Hepatocyte (in vitro differentiated cells): ENCODE measurements at places on chromosomes 11 and 22. TPM values are rescaled to one million over a fixed set of nuclear protein-coding genes. Genes with fewer than 3 reads are reported as not detected.

GRCh38 chr22:44085743-44086270 is 61.7 kb downstream of the PARVB start:
- H3K4me1 ChIP-seq: no peaks in the 10 kb centered on the region
- peak overlapping the region; percentile 33 for H3K27ac ChIP-seq
- DNase-seq: peak; percentile 65
- H3K4me3 ChIP-seq: no peak overlapping the region
- H3K36me3 ChIP-seq: peaks cover 3% of the 10 kb centered on the region
- no peaks in the 10 kb centered on the region for H3K27me3 ChIP-seq

LRRC10B gene
- 0.20 and 0.43 TPM in 2 replicates for total RNA-seq

DNA sequence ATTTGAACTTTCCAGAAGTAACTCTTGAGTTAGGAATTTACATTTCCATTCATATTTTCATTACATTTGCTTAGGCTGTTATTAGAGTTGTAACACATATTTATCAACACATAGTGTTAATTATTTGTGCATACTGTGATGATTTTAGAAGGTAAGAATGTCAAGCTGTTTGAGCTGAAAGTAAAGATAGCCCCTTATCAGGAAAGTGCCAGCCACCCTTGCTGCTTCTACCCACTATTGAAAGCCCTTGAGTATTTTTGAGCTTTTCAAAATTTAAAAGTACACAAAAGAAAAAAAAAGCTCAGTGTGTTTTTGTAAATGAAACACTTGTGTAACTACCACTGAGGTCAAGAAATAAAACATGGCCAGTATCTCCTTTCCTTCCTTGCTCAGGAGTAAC is 8.0 kb downstream of the APLP2 start:
- H3K36me3 ChIP-seq: no peaks in the 10 kb centered on the region
- peaks cover 8% of the 10 kb centered on the region for H3K4me1 ChIP-seq
- DNase-seq: no peak
- no peaks in the 10 kb centered on the region for H3K27me3 ChIP-seq
- no peak overlapping the region for H3K4me3 ChIP-seq

GGTLC3 gene
- total RNA-seq: not detected in 2 replicates

- no peaks in the 10 kb centered on the region for H3K36me3 ChIP-seq
- H3K4me3 ChIP-seq: no peak overlapping the region
- no peak for DNase-seq
- no peaks in the 10 kb centered on the region for H3K4me1 ChIP-seq
- no peaks in the 10 kb centered on the region for H3K27me3 ChIP-seq
- no peak overlapping the region for H3K27ac ChIP-seq
Measured at GRCh38 chr22:20053407-20054033, 26.5 kb upstream of the DGCR8 start.

- no peak overlapping the region for H3K4me3 ChIP-seq
- H3K4me1 ChIP-seq: peaks cover 53% of the 10 kb centered on the region
- DNase-seq: no peak
- peak overlapping the region; percentile 62 for H3K27ac ChIP-seq
- H3K27me3 ChIP-seq: no peaks in the 10 kb centered on the region
- H3K36me3 ChIP-seq: no peaks in the 10 kb centered on the region
Measured at GRCh38 chr11:19800714-19801519, 88.3 kb downstream of the NAV2 start.

NAALAD2 gene
- 29.8 and 30.9 TPM in 2 replicates for total RNA-seq

- H3K4me1 ChIP-seq: no peaks in the 10 kb centered on the region
- H3K4me3 ChIP-seq: no peak overlapping the region
- no peaks in the 10 kb centered on the region for H3K27me3 ChIP-seq
- H3K27ac ChIP-seq: no peak overlapping the region
Measured at GRCh38 chr11:60168306-60168705, 14.6 kb downstream of the MS4A6A start.

NLRP10 gene
- 1.1 TPM in 1 of 2 replicates, not detected in the other for total RNA-seq

CAPN5 gene
- 25.2 and 29.1 TPM in 2 replicates for total RNA-seq

SMIM38 gene
- total RNA-seq: 0.40 and 0.70 TPM in 2 replicates

DNA sequence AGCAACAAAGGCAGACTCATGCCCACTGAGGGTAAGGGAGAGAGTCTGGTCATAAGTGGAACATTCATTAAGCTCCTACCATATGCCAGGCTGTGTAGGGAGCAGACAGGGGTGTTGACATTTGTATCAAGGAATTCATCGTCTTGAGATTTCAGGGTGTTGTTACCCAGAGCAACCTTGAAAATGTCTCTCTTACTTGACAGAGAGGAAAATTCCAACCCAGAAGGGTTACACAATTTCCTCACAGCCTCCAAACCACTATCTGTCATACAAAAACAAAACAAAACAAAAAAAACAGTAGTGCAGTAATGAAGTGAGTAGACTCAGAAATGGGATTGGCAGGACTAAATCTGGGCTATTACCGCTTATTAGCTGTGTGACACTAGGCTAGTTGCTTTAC is 113.2 kb downstream of the MIAT start:
- no peak for DNase-seq
- H3K4me3 ChIP-seq: no peak overlapping the region
- H3K4me1 ChIP-seq: no peaks in the 10 kb centered on the region
- H3K36me3 ChIP-seq: no peaks in the 10 kb centered on the region
- no peaks in the 10 kb centered on the region for H3K27me3 ChIP-seq

GRCh38 chr11:93646399-93646798 is 15.1 kb upstream of the CEP295 start:
- no peak overlapping the region for H3K4me3 ChIP-seq
- H3K36me3 ChIP-seq: no peaks in the 10 kb centered on the region
- H3K27me3 ChIP-seq: no peaks in the 10 kb centered on the region

DNA sequence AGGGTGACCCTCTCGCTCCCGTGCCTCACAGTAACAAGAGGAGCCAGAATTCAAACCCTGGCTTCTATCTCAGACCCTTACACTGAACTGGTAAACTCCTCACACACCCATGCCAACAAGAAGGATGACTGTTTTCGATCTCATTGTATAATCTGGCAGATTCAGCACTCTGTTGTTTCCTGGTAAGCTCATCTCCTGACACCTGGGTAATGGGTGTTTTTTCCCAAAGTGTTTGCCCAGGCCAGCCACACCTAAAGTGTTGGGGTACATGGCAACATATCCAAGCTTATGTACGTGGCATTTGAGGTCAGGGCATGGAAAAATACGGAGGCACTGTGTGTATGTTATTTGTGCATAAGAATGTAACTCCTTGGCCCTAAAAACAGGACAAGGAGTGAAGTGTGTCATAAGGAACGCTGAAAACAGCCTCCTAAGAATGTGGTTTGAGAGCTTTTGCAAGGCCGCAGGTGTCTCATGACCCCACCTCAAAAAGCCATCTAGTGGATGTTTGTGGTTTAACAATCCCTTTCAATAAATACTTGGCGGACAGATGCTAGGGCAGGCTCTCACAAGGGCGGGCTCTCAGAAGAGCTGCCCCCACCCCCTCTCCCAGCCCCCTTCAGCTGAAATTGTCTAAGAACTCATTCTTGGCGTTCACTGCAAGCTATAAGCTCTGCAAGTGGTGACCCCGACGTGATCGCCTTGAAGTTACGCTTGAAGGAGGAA is at the start of gene MS4A15:
TSS of gene MS4A15 (plus strand) at position 561 of the 726 bp plus-strand sequence. CDS start 6,867 bp downstream, outside the sequence.
- H3K36me3 ChIP-seq: no peaks in the 10 kb centered on the region
- H3K4me3 ChIP-seq: no peak within 1 kb of the TSS
- no peak within 1 kb of the TSS for H3K27ac ChIP-seq
- no peaks in the 10 kb centered on the region for H3K27me3 ChIP-seq
- DNase-seq: peak; percentile 38

DNA sequence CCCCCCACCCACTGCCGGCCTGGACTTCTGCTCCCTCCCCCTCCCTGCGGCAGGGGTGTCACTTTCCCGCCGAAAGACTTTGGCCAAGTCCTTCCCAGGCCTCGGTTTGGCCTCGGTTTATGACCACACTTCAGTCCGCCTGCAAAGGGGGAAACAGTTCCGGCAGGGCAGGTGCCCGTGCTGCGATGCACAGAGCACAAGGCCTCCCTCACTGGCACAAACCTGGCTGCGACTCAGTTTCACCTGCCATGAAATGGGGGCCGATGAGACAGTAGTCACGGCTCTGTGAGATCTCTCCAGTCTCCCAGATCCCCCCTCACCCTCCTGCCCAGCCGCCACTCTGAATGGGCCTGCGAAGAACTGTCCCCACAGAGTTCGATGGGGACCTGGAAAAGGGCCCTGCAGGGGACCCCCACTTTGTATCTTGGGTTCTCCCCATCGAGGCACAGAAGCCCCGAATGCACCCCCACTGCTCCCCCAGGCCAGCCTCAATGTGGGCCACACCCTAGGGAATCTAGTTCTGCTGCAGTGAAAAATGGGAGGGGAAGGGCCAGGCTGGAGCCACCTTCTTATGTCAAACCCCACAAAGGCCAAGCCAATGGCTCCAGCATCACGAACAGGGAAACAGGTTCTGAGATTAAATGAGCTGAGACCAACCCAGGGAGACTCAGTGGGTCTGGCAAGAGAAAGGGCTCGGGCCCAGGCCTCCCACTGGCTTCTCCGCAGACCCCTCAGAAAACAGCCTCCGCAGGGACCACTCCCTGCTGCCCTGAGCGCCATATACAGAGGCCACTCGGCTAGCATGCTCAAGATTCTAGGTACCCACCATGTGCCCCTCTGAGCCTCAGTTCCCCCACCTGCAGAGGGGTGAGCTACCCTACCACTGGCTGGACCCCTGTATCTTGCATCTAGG is 29.0 kb downstream of the ARVCF start:
- no peaks in the 10 kb centered on the region for H3K27me3 ChIP-seq
- no peak overlapping the region for H3K4me3 ChIP-seq
- DNase-seq: no peak
- no peak overlapping the region for H3K27ac ChIP-seq
- H3K36me3 ChIP-seq: no peaks in the 10 kb centered on the region
- H3K4me1 ChIP-seq: peaks cover 12% of the 10 kb centered on the region

H19 gene
- total RNA-seq: 12.4 and 15.8 TPM in 2 replicates

GRCh38 chr11:34468209-34468841 is 29.6 kb downstream of the CAT start:
- H3K36me3 ChIP-seq: no peaks in the 10 kb centered on the region
- no peak overlapping the region for H3K27ac ChIP-seq
- H3K27me3 ChIP-seq: no peaks in the 10 kb centered on the region
- DNase-seq: peak; percentile 61

KIAA1671 gene
- 24.1 and 26.5 TPM in 2 replicates for total RNA-seq

GRCh38 chr11:95363164-95363563 is 132.2 kb upstream of the SESN3 start:
- no peaks in the 10 kb centered on the region for H3K36me3 ChIP-seq
- H3K27me3 ChIP-seq: no peaks in the 10 kb centered on the region
- no peak for DNase-seq
- no peak overlapping the region for H3K27ac ChIP-seq

DNA sequence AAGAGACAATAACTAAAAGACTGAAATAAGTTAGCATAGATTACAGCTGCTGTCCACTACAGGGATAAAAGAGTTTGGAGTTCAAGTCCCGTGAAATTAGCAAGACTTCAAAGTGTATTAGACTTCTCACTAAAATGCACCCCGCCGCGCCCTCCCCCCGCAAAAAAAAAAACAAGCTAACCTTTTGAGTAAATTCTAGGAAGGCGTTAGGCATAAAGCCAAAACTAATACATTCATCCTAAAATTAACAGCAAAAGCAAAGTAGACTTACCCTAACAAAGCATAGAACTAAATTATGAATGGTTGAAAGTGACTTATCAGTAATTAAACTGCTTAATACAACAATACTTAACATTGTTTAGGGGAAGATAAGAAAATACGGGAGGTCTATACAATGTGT is 581.0 kb upstream of the CHORDC1 start:
- no peak for DNase-seq
- H3K4me3 ChIP-seq: no peak overlapping the region
- H3K27me3 ChIP-seq: no peaks in the 10 kb centered on the region
- H3K36me3 ChIP-seq: no peaks in the 10 kb centered on the region
- no peaks in the 10 kb centered on the region for H3K4me1 ChIP-seq

DNA sequence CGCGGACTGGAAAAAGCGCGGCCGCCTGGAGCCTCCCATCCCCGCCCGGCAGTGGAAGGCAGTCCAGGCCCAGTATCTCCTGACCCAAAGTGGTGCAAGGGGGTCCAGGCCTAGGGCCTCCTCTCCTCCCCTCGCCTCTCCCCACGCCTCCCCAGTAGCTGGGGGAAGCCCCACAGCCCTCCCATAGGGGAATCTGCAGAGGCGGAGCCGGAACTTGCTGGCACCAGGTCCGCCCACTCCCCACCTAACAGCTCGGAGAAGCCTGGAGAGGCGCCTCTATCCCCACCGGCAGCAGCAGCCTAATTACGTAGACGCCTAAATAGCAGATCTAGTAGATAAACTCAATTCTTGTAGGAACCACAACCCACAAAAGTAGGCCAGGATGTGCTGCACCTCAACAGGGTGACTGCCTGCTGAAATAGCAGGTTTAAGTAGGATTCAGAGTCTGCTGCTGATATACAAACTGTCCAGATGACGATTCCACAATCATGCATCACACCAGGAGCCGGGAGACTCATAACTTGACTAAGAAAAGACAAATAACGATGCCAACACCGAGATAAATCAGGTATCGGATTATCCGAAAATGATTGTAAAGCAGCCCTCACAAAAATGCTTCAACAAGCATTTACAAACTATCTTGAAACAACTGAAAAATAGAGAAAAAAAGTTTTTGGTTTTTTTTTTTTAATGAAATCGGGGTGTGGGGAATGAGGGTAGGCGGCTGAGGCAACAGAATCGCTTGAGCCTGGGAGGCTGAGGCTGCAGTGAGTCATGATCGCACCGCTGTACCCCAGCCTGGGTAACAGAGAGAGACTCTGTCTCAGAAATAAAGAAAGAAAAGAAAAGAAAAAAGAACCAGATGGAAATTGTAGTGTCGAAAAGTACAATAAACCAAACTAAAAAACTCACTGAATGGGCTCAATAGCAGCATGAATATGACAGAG is 11.4 kb upstream of the BRD1 start:
- no peaks in the 10 kb centered on the region for H3K4me1 ChIP-seq
- H3K4me3 ChIP-seq: no peak overlapping the region
- H3K27me3 ChIP-seq: peaks cover 4% of the 10 kb centered on the region
- no peak overlapping the region for H3K27ac ChIP-seq
- no peaks in the 10 kb centered on the region for H3K36me3 ChIP-seq
- DNase-seq: no peak

- peak; percentile 49 for DNase-seq
- no peak overlapping the region for H3K4me3 ChIP-seq
- no peaks in the 10 kb centered on the region for H3K36me3 ChIP-seq
- peaks cover 48% of the 10 kb centered on the region for H3K27me3 ChIP-seq
Measured at GRCh38 chr22:25419247-25420113, 145.0 kb upstream of the GRK3 start.

GRCh38 chr11:125170510-125171031 is 6.0 kb downstream of the PKNOX2 start:
- no peaks in the 10 kb centered on the region for H3K36me3 ChIP-seq
- peaks cover 49% of the 10 kb centered on the region for H3K4me1 ChIP-seq
- peak overlapping the region; percentile 65 for H3K27ac ChIP-seq
- H3K27me3 ChIP-seq: peaks cover 26% of the 10 kb centered on the region
- H3K4me3 ChIP-seq: no peak overlapping the region
- DNase-seq: peak; percentile 55

DNA sequence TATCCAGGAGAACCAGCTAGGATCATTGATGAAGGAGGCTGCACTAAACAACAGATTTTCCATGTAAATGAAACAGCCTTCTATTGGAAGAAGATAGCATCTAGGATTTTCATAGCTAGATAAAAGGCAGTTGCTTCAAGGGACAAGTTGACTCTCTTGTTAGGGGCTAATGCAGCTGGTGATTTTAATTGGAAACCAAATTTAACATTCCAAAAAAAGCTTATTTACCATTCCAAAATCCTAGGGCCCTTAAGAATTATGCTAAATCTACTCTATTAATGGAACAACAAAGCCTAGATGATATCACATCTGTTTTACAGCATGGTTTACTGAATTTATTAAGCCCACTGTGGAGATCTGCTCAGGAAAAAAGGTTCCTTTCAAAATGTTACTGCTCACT is 66.5 kb upstream of the GRK2 start:
- no peak for DNase-seq
- no peak overlapping the region for H3K27ac ChIP-seq
- H3K4me1 ChIP-seq: no peaks in the 10 kb centered on the region
